ENCODE measurements at places on chromosomes 3 and 15.

DNA sequence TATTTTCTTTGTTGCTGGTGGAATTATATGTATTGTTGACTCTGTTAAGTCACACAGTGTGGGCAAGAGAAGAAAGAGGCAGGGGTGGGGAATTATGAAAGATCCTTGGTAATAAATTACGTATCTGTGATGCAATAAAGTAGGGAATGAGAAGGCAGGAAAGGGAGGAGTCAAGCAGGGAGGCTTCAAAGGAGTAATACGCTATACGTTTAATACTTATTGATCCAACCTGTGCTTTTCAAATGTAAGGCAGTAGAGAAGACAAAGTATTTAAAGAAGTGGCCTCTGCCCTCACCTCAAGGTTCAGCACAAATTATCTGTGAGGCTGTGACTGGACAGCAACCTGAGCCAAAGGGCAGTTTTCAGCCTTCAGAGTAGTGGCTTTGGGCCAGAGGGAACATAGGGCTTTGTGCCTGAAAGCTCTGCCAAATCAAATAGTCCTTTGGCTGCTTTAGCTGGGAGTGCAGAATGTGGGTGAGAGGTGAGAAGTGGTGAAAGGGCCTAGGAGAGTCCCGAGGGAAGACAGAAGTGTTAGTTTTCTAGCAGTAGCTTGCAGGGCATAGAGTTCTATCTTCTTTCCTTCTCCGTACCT lies 1.2 kb upstream of the PLIN1 start:
- no peak for DNase-seq

GRCh38 chr3:32591186-32591585 lies 20.5 kb upstream of the DYNC1LI1 start:
- no peak for DNase-seq

DNA sequence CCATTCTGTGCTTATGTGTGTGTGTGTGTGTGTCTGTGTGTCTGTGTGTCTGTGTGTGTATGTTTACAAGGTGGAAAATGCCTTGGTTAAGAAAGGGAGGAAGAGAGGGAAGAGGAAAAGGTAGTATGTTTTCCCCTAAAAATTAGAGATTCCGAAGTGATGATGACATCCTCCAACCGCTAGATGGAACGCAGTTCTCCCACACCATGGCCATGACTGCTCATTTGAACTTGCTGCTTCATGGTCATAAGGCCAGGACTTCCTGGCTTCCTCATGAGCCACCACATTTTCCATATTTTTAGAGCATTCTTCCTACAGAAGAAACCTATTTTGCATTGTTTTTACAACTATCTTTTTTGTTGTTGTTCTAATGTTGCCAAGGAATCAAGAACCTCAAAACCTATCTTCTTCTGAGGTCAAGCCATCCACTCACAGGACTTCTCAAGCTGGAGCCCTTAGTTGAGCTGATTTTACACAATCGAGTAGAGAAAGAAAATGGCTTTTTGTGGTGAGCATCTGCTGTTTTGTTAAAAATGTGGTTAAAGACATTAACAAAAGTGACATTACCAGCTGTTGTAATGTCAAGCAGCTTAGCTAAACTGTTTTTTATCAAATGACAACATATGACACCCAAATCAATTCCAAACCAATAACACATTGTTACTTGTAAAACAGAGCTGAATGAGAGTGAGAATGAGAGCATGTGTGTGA lies 1091.0 kb downstream of the FHIT start:
- DNase-seq, result no peak

DNA sequence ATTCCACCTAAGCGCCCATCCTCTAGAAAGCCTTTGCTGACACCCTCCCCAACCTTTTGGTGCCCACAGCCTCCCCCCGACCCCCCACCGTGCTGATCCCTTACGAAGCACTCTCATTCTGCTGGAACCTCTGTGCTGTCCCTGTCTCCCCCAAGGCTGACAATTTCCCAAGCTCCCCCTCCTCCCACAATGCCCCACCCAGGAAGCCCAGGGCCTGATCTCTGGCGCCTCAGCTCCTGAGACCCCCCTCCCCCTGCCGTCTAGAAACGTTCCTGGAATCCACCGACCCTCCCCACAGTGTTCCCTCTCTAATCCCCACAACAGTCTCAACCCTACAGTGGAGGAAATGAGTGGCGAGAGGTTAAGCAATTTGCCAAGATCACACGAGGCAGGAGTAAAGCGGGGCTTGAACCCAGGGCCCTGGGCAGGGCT lies 18.3 kb downstream of the MYL3 start:
- no peak for DNase-seq

DNA sequence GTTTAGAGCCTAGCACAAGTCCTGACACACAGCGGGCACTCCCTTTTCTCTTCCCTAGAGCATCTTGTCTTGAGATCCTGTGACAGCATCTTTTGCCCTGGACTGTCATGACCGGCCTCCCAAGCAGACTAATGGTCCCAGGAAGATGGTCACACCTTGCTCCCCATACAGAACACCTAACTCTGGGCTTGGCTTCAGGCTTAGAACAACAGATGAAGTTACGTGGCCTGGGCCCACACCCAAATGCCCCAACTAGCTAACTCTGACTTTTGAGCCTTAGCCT lies 781 bp upstream of the IP6K1 start:
- DNase-seq, result no peak

DNA sequence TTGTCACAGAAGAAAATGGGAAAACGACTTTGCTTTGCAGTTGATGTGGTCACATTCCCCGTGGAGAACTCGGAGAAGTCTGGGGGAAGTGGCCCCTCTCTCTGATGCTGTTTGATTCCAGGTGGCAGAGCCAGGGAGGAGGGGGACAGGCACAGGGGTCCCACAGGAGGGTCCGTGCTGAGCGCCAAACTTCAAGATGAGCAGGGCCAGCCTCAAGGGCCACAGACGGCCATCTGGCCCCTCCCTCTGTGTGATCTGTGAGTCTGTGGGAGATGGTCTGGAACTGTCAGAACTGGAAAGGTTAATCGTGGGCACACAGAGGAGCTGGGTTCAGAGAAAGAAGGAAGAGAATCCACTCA lies 23.1 kb upstream of the CORO2B start:
- no peak for DNase-seq

All from hematopoietic multipotent progenitor cell treated with erythropoietin and hydrocortisone succinate and interleukin-3 and kit ligand, for 17 days (in vitro differentiated cells).